Naive B cell (primary cell): ENCODE measurements at places on chromosomes 1 and 21.
A peak's percentile ranks its signal among the peaks of the same experiment; 100 is the strongest.

DNA sequence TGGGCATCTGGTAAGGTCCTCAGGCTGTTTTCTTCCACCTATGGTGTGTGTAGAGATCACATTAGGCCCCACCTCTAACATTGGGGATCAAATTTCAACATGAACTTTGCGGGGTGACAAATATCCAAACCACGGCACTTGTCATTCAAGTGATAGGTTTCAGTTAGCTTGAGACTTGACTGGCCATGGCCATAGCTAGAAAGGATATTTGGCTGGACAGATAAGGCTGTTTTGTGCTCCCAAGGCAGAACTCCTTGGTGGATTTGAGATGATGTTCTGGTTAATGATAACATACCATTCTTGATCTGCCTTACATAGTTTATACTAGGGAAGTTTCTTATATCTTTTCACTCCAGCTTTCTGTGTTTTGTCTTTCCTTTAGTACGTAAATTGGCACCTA lies 48.5 kb downstream of the CELF3 start:
- no peak for DNase-seq
- no peaks in the 10 kb centered on the region for H3K27me3 ChIP-seq
- H3K4me3 ChIP-seq = no peak overlapping the region

DNA sequence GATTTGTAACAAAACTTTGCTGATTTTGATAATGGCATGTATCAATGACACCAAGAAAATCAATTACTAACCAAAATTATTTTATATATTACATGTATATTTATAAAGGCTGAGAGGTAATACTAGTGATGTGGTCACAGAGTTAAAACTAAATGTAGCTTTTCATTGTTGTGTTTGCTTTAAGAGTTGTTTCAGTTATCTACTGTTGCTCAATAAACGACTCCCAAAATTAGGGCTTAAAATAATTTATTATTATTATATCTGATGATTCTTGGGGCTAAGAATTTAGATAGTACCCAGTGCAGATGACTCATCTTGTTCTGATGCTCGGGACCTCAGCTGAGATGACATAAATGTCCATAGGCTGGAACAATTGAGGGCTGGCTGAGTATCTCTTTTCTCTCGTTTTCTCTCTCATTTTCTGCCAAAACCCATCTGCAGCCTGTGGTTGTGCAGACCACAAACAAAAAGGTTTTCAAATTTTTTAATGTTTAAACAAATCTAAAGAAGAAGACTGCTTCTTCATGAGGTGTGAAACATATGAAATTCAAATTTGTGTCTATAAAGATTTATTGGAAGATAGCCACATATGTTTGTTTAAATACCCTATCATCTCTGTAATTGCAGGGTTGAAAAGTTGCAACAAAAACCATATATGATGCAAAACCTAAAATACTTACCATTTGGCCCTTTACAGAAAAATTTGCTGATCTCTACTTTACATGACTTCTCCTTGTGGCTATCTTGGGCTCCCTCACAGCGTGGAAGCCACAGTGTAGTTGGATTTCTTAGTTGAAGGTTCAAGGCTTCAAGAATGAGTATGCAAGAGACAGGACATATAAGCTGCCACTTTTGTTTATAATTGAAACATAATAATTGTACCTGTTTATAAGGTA lies 14.8 kb upstream of the PTPRC start:
- H3K4me3 ChIP-seq = no peak overlapping the region
- peaks cover 9% of the 10 kb centered on the region for H3K36me3 ChIP-seq

DNA sequence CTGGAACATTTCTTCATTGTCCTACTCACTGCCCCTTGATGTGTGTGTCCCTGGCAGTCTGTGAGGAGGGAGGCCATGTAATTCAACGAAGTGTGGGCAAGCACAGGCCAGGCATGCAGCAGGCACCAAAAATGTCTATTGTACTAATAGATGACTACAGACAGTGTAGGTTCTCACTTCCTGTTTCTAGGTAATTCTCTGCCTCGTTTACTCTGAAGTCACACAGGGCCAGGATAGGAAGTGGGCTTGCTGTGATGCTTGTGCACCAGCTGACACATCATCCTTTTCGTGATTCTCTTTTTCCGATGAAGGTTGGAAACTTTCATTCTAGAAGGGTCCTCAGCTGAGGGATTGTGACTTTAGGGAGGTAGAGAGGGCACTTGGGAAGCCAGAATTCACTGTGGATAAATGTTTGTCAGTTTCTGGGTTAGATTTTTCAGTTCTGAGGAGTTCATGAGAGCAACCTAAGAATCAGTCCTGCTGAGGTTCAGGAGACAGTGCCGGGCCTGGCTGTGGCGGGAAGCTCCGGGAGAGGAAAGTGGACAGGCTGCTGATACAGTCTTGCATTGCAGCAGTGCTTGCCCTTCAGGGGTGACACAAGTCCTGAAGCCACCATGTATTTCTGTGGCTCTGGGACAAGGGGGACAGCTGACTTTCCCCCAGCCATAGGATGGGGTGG lies 4.3 kb upstream of the CSF1 start:
- H3K27me3 ChIP-seq = peaks cover 79% of the 10 kb centered on the region
- H3K4me1 ChIP-seq = peaks cover 24% of the 10 kb centered on the region
- no peak overlapping the region for H3K4me3 ChIP-seq
- H3K36me3 ChIP-seq = no peaks in the 10 kb centered on the region
- H3K27ac ChIP-seq = peak overlapping the region; percentile 80

DNA sequence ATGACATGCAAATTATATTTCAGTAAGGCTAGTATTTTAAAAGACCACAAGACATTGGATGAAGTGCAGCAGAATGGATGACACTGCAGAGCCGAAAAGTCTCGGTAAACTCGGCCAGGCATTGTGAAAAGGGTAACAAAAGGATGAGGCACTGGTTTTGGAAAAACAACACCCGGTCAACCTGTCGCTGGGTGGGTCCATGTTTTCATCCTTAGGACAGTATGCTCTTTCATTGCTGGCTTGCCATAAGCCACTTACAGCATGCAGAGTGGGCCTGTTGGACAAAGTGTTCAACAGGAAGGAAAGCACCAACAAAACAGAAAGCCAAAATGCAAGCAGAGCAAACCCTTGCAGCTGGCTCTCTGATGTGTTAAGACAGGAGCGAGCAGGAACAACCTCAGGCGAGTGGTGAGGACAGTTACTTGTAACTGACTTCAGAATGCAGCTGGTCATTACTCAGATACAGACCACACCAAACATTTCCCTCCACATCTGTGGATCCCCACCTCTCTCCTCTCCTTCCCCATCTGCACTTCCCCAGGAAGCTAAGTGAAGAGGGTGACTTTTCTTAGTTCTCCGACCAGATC lies 2.9 kb upstream of the RCAN1 start:
- no peaks in the 10 kb centered on the region for H3K36me3 ChIP-seq
- no peak for DNase-seq
- no peak overlapping the region for H3K27ac ChIP-seq
- no peak overlapping the region for H3K4me3 ChIP-seq

- no peaks in the 10 kb centered on the region for H3K4me1 ChIP-seq
- no peak for DNase-seq
- no peak overlapping the region for H3K27ac ChIP-seq
- H3K36me3 ChIP-seq = no peaks in the 10 kb centered on the region
Measured at GRCh38 chr1:12544357-12544756, 73.7 kb downstream of the DHRS3 start.

- no peak overlapping the region for H3K27ac ChIP-seq
- peaks cover 2% of the 10 kb centered on the region for H3K4me1 ChIP-seq
- no peaks in the 10 kb centered on the region for H3K36me3 ChIP-seq
- no peak overlapping the region for H3K4me3 ChIP-seq
Measured at GRCh38 chr1:109272021-109272799, 10.7 kb downstream of the PSRC1 start.

DNA sequence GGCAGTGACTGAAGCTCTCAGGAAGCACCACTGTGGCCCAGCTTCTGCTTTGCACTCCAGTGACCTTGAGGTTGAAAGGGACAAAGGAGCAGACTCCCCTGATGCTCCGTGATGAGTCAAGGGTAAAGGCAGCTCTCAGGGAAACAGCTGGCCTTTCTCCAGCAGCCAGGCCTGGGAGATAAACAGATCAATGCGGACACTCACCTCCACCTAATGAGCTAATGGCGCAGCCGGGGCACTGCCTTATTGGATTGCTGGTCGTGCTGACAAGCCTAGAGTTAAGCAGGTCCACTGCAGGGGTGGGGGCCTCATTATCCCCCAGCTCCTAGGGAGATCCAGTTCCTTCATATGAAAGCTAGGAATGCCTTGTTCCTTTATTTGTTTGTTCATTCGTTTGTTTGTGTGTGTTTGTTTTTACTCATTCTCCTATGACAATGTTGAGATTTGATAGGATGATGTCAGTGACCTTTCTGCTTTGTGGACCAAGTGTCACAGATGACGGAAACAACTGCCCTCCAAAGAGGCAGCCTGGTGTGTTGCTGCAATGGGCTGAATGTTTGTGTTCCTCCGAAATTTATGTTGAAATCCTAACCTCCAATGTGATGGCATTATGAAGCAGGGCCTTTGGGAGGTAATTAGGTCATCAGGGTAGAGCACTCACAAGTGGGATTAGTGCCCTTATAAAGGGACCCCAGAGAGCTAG lies 141.4 kb upstream of the BEND5 start:
- no peaks in the 10 kb centered on the region for H3K36me3 ChIP-seq
- no peaks in the 10 kb centered on the region for H3K4me1 ChIP-seq
- H3K27me3 ChIP-seq = no peaks in the 10 kb centered on the region

GRCh38 chr1:228148935-228149405 lies 760 bp upstream of the GJC2 start:
- no peak overlapping the region for H3K4me3 ChIP-seq
- no peak overlapping the region for H3K27ac ChIP-seq
- no peaks in the 10 kb centered on the region for H3K36me3 ChIP-seq

DNA sequence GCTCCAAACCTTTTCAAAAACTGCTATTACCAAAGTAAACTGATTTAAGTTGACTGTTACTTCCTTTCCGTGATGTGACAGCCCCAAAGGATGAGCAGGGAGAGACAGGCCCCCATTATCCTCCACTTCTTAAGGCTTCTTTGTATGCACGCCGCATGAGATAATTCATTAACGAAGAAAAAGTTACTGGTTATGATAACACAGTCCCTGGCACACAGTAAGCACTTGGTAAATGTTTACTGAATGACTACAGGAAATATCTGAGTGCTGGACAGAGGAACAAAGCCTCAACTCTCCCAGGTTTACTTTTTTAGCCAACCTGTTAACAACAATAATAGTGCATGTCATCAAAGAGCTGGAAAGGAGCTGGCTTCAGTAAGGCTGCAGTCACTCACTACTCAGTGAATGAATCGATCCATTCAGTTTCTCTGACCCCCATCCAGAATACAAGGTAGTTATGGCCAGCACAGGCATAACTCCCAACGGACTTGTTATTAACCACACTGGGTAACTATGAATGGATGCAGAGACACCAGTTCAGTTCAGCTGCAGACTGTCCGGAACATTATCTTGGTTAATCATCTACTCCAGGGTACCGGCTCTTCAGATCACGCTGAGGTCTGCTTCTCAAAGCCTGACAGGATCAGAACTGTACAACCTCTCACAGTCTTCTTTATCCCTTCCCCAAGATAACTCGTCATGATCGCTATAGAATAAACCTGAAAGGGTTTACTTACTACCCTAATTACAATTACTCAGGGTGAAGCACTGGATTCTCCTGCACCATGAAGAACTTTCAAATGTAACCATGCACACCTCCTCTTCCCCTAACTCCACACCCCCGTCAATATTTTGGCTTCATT lies 58.3 kb downstream of the TGFBR3 start:
- H3K36me3 ChIP-seq = no peaks in the 10 kb centered on the region
- H3K4me3 ChIP-seq = no peak overlapping the region
- H3K4me1 ChIP-seq = no peaks in the 10 kb centered on the region
